ENCODE measurements at places on chromosomes 5 and 9.

DNA sequence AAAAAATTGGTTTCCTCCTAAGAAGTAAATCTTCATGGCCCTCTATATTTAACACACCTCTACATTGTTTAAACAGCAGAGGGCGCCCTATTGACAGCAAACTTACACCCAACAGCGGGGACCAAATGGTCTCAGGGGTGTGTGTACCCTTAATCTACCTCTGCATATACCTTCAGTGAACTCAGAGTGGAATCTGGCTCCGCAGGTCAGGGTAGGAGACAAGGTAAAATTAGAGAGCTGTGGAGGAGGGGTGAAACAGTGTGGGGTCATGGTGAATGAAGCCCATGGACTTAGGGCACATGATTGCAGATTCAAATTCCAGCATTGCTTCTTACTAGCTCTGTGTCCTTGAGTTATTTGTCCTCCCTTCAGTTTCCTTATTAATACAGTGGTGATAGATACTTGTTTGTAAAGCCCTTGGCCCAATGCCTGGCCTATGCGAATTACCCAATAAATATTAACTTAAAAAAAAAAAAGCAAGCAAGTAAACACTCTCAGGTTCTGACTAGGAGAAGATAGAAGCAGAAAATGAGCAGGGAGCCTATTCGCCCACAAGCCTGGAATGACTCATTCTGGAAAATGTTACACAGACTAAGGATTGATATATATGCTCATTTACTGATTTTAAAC, 122.9 kb downstream of the CAVIN4 start:
- peak; percentile 2 for DNase-seq

DNA sequence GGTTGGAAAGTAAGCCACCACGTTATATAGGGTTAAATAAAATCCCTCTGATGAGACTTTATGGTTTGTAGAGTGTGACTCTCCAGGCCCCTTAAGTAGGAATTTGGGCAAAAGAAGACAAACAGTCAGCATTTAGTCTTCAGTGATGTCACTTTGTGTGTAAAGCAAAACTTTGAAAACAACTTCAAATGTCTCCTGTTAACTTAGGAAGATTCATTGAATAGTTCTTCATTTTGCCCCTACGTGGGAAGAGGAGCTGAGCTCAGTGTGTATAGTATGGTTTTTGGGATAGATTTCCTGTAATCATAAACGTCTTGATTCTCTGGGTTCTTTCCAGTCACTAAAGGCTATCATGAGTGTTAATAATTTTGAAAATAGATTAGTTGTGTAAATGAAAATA, 101.3 kb downstream of the GADD45G start:
- no peak for DNase-seq

- no peak for DNase-seq
These were observed 110.9 kb upstream of the DMAC1 start for GRCh38 chr9:7910426-7911020.

DNA sequence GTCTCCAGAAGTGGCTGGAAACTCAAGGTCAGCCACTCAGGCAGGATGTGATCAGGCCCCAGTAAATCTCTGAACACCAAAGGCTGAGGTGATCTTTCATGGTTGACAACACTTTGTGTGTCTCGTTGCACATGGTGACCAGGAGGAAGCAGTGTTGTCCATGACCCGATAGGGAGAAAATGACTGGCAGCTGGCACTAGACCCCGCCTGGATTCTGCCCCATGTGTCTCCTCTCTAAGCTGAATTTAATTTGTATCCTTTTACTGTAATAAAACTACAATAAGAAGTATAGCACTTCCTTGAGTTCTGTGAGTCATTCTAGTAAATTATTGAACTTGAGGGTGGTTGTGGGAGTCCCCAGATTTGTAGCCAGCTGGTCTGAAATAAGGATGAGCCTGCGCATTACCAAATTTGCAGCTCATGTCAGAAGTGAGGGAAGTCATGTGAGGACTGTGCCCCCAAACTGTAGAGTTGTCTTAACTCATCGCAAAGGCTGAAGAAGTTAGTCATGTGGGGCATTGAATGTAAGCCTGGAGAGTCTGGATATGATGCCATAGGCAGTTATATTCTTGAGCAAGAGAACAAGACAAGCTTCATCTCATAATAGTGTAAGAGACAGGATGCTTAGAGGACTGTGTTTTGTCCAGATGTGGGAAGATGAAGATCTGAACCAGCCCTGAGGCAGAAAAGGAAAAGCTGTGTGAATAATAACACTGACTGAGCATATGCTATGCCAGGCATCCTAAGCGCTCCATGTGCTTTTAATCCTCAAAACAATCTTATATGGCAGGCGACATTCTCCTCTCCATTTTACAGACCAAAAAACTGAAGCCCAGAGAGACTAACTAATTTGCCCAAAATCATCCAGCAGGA, 55.9 kb downstream of the TMEM215 start:
- no peak for DNase-seq

GRCh38 chr5:51573835-51574234, 190.6 kb downstream of the ISL1 start:
- DNase-seq: no peak

- DNase-seq: no peak
These were observed 9.8 kb upstream of the ESM1 start for GRCh38 chr5:54995168-54995567.

- DNase-seq: peak; percentile 68
These were observed 31.1 kb downstream of the FBXW11 start for GRCh38 chr5:171975262-171975876.

All from fibroblast of the aortic adventitia (primary cell).